Posterior cingulate gyrus (tissue), 11 donors: ENCODE measurements at places on chromosomes 4 and X.

- peak; percentile 5 for DNase-seq
These were observed 16.6 kb downstream of the JAKMIP1 start for GRCh38 chr4:6183740-6184139.

- DNase-seq, result no peak
These were observed 318.1 kb upstream of the CASK start for GRCh38 chrX:42241421-42241820.

- DNase-seq, result no peak
These were observed 19.5 kb upstream of the ZNF41 start for GRCh38 chrX:47502316-47503125.

DNA sequence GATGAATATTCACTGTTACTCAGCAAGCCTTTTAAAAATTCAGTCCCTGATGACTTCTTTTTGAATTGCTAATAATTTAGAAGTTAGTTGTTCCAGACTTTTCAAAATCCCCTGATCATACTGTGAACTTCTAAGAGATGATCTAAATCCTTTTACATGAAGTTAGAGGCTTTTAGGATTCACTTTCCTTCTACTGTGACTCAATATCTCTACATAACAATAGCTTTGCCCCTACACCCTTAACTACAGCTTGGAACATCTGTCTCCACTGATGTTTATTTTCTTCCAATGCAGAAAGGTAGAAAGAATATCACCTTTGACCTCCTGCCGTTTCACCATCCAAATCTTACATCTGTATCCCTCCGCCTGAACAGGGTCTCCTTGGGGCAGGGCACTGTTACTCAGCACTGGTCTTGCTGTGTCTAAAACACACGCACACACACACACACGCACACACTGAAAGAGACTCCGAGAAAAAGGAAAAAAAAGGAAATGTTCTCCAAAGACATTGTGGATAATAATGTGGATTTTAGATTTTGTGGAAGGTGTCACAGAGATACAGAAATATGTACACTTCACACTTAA lies 111.6 kb upstream of the GPRIN3 start:
- no peak for DNase-seq

GRCh38 chr4:61044837-61045236 lies 155.3 kb upstream of the ADGRL3 start:
- DNase-seq, result no peak
